ENCODE measurements at places on chromosomes 3 and 15. TPM values are rescaled to one million over a fixed set of nuclear protein-coding genes. Genes with fewer than 3 reads are reported as not detected.

The NMB gene
- total RNA-seq, result 5.8 TPM

The SPATA12 gene
- total RNA-seq, result not detected

The ACTRT3 gene
- total RNA-seq, result 3.0 TPM

The APBA2 gene
- 15.9 TPM for total RNA-seq

The GOLGA8R gene
- total RNA-seq, result 8.2 TPM
